ENCODE measurements at places on chromosomes 13 and 19.

DNA sequence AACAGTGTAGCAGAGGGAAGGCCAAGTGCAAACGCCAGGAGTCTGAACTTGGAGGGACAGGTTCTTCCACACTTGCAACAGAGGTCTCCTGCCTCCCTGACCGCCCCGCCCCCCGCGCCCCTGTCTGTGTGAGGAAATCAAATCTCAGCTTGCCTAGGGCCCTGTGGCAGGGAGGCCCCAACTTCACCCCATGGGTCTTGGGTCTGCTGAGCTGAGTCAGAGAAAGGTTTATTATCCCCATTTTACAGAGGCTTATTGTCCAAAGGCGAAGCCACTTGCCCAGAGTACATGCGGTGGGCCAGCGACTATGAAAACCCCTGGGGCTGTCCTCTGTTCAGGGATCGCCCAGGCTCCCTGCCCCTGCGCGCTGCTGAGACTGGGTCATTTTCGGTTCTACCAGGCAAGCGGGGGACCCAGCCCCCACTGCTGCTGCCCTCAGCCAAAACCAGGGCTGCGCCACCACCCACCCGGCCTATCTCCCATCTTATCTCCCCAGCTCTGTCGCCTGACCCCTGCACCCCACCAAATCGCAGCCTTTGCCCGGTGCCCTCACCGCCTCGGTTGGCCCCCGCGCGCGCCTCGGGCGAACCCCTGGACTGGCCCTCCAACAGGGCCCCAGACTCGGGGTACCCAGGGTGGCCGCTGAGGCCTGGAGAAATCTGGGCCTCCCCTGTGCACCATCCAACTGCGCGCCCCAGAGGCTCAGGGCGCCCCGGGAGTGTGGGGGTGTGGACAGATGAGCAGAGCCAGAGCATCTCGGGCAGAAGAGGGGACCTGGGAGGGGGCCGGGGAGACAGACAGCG lies 850 bp upstream of the CERS4 start:
- no peak for DNase-seq

DNA sequence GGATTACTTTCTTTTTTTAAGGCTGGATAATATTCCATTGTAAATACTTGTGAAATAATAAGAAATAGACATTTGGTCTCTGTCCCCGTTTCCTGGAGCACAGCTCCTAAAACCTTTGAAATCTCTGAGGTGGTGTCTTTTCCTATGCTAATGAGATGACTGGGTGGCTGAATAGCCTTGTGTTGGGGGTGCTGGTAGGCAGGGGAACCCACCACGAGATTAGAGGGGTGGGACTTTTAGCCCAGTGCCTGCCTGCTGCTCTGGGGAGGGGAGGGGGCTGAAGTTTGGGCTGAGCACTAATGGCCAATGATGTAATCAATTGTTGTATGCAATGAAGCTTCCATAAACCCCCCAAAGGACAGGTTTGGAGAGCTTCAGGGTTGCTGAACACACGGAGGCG lies 175.7 kb downstream of the FGF9 start:
- DNase-seq, result no peak

DNA sequence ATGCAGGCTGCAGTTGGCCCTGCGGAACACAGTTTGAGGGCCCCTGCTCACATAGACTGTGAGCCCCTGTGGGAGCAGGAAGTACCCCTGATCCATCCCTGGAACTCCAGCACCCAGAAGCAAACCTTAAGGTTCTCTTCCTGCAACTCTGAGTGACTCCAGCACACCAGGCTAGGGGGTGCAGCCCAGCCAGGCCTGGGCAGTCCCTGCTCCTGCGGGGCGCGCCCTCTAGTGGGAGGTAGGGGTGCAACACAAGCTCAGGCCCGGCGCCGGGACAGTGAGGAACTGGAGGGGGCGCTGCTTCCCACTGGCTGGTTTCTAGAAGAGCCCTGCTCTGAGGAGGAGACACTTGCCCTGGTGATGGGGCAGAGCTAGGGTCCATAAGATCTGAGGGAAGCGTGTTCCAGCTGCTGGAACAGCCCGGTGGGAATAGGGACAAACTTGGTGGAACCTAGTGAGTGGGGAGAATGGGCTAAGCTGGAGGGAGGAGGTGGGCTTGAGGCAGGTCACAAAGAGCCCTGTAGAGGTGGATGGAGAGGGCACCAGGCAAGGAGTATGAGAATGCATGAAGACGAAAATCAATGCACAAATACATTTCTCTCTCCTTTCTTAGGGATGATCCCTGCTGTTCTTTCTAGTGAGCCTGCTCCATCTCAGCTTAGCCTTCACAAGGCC lies 5.0 kb downstream of the ZSCAN5A start:
- DNase-seq, result no peak

- DNase-seq, result no peak
Observed at GRCh38 chr13:40963927-40964326, 55.2 kb downstream of the ELF1 start.

DNA sequence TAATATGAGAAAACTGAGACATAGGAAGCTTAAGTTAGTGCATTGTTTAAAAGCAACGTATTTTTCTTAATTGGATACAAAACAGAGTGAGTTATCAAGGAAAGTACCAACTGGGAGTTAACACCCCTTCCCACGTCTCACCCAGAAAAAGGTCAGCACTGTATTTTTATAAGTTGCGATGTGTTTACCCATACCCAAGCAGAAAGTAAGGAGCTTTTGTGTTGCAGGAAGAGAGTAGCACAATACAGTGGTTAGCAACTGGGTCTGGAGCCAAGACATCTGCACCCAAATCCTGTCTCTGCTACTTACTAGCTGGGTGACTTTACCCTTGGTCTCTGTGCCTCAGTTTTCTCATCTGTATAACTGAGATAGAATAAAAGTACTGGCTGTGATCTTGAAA lies 34.3 kb downstream of the FAM216B start:
- no peak for DNase-seq
